ENCODE measurements at places on chromosomes 13 and 19.

GRCh38 chr13:97219226-97219625 is 2.9 kb upstream of the MBNL2 start:
- no peak for DNase-seq

- DNase-seq: no peak
These were observed 235.1 kb downstream of the NALCN start for GRCh38 chr13:101181076-101181685.

- DNase-seq: no peak
These were observed 54.9 kb upstream of the PCDH8 start for GRCh38 chr13:52903320-52903719.

GRCh38 chr13:66563076-66563475 is 667.1 kb downstream of the PCDH9 start:
- no peak for DNase-seq

- no peak for DNase-seq
These were observed 180.6 kb downstream of the KDM4B start for GRCh38 chr19:5149508-5149907.

GRCh38 chr19:33426621-33427361 is 53.3 kb downstream of the CEBPG start:
- DNase-seq: no peak

DNA sequence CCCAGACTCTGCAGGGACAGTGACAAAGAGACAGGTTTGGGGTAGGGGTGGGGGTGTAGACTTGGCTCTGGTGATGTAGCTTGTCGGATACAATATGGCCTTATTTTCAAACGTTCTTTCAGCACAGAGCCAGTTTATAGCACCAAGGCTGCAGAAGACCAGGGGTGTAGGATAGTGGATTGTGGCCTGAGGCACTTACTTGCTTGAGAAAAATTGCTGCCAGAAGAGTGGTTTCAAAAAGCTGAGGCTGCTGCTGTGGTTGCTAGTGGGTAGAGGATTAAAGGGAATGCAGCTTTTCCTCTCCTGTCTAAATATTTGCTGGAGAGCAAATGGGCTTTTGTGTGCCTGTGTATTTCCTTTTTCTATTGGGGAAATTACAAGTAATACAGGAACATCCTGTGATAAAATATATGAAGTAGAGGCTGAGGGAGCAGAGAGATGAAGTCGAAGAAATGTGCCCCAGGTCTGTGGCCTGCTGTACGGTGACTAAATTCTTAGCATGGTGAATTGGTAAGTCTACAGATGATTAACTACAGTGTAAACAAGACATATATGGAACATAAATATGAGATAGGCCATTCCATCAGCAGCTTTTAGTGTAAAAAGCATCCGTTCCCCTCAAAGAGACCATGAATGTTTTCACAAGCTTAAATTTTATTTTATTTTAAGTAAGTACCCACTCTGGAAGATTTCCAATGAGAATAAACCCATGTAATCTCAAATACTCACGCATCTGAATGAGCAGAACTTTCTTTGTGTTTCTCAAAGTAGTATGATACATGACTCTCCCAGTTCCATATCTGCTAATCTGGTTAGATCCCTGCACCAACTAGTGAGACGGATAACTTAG is 112.9 kb downstream of the LRCH1 start:
- DNase-seq: no peak

DNA sequence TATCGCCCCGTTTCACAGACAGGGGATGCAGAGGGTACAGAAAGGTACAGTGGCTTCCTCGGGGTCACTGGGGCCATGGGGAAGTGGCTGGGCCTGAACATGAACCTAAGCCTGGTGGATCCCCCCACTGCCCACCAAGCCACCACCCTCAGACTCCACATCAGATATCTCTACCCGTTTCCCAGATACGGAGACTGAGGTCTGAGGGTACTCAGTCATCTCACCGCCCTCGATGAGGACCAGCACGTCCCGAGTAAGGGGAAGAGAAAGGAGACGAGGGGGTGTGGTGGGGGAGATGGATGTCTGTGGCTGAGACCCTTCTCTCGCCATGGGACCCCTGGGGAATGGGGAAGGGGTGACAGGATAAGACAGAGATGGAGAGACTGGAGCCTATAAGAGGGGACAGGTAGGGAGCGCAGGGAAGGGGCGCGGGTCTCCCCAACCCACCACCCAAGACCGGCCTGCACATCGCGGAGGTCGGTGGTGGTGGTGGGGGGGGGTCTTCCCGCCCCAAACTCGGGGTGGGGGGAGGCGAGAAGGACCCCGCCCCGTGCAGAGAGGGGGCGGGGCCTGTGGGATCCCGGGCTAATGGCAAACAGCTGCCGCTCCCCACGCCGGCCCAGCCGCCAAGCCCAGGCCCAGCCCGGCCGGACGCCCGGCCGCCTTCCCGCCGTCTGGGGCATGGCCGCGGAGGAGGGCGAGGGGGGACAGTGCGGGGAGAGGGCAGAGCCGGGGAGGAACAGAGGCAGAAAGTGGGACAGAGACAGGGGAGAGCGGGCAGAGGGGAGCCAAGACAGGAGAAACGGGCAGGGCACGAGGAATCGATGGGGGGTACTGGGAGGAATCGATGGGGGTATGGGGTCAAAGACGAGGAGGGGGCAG is 698 bp downstream of the KANK2 start:
- DNase-seq: no peak

DNA sequence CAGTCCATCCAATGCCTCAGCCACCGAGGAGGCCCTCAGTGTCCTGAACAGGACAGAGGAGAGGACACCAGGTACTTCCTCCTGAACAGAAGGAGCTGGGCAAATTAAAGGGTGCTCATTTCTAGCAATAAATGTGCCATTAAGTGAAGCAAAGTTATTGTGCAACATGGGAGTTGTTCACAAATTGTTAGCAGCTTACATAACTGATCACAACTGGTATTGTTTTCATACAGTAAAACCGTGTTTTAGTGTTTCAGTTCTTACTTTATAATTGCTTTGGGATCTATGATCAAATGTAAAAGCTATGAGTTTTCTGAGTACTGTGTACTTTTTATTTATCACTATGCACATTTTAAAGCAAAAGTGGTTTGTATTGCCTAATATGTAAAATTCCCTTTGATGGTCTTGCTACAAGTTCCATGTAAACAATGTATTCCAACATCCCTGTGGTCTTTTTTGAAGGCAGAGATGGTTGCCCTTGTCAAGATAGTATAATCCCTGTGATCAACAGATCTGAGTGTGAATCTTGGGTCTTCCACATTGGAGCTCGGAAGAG is 263.1 kb downstream of the FGF14 start:
- no peak for DNase-seq

DNA sequence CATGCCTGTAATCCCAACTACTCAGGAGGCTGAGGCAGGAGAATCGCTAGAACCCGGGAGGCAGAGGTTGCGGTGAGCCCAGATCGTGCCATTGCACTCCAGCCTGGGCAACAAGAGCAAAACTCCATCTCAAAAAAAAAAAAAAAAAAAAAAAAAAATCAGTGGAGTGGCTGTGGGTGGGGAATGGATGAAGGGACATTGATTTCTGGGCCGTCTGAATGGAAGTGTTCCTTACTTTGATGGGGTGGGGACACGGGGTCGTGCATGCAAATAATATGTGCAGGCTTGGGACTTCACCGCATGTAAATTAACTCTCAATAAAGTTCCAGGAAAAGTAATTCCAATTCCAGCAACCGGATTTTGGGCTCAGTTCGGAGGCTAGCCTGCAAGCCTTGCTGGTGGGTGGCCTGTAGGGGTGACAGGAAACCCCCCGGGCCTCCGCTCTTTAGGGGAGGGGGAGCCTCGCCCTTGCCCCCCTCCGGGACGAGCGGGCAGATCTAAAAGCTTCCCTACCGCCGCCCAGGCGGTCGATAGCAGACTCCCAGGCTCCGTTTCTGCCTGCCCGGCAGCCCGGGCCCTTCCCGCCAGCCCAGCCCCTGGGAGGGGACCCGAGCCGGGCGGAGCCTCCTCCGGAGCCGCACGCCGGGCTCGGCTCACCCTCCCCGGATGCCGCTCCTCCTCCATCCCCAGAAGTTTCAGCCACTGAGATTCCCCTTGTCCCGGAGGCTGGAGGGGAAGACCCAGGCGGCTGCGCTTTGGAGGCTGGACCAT is 48.0 kb upstream of the ADGRE5 start:
- DNase-seq: no peak

- no peak for DNase-seq
These were observed 229.8 kb downstream of the LHFPL6 start for GRCh38 chr13:39373145-39373544.

DNA sequence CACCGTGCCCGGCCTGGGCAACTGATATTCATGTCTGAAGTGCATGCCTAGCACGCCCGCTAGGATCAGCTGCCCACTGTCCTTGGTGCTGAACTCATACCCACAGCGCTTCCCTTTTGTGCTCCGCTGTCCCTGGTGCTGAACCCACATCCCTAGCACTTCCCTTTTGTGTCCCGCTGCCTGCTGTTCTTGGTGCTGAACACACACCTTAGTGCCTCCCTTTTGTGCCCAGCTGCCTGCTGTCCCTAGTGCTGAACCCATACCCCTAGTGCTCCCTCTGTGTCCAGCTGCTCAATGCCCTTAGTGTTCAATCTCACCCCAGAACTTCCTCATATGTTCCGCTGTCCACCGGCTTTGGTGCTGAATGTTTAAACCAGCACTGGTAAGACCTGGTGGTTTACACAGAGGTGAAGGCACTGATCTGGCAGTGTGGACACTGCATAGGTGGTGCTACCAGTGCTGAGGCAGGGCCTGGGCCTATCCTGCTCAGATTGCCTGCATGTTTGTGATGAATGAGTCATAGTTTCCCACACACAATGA is 26.3 kb upstream of the SIGLEC11 start:
- DNase-seq: peak; percentile 79

DNA sequence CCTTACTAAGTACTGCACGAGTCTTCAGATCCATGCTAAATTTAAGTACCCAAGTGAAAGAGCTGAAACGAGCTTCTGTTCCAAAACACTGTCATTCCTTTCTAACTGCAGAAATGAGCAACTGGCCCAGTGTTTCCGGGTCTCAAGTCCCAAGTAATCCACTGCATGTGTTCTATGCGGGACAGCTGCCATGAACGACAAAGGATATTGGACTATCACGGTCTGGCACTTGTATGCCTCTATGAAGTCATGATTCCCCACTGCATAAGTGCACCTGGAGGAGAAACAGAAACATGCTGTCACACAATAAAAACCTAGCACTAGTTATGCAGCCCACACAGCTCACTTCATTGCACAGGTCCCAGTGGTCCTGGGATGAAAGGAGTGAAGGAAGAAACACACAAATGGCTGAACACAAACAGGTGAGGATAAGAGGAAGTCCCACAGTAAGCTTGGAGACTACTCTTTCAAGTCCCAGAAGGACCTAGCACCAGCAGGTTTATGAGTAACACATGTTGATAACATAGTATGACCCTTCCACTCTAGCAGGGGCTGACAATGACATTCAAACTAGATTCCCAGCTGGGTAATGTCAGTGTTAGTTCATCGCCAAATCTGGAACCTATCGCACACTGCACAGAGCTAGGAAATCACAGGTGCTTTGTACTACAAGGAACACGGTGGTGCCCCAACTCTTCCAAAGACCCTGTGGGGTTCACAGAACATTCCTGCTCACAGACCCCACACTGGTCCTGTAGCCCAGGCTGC is 11.3 kb downstream of the PCID2 start:
- no peak for DNase-seq

DNA sequence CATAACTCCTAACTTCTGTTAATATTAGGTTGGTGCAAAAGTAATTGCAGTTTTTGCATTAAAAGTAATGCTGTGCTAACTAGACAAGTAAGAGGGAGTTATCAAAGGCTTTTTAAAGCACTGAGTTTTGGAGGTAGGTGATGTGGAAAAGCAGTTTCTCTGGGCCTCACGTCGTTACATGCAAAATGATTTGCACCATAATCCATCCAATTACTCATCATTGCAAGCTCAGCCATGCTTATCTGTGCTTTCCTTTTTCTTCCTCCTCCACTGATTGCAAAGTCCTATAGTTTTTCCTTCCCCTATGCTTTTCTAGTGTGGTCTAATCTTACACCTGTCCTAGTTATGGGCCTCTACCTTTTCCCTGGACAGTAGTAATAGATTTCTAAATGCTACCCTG is 35.4 kb upstream of the INTS6 start:
- DNase-seq: no peak

GRCh38 chr19:29495091-29495490 is 30.7 kb upstream of the VSTM2B start:
- DNase-seq: no peak

DNA sequence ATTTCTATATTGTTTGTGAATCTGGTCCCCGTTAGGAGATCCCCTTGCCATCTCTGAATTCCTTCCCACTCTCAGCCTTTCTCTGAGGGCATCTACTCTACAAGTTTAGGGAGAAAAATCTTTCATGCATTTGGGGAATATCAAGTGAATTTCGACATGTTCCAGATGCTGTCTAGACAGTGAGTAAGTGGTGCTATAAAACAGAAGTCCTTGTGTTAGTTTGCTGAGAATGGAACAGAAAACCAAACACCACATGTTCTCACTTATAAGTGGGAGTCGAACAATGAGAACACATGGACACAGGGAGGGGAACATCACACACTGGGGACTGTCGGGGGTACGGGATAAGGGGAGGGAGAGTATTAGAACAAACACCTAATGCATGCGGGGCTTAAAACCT is 5.1 kb downstream of the OR7A10 start:
- no peak for DNase-seq

- DNase-seq: no peak
These were observed 1.3 kb downstream of the RHPN2 start for GRCh38 chr19:33063356-33063752.

DNA sequence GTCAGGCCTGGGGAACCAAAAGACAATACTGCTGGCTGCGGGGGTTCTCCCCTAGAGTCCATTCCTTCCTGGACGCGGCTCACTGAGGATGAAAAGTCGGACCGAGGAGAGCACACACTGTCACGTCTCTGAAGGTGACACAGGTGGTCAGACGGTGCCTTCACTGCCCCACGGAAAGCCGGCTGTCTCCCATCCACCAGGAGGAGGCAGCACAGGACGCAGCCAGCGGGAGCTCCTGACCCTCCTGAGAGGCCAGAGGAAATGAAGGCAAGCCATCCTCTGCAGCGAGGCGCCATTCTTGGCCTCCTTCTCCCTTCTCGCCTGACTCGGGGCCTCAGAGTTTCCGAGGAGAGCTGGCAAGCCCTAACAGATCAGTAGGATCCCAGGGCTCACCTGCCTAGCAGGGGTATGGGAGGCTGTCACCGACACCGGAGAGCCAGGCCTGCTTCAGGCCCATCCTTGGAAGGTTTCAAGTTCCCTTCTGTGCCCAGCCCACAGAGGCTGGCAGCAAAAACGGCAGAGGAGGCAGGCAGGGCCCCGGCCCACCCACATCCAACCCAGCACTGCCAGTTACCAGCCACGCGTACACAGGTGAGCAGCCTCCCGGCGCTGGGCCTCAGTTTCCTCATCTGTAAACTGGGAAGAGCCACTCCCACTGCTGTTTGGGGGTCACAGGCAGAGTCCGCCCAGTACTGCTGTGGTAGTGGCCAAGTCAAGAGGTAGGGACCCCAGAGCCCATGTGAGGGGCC is 4.5 kb downstream of the REXO1 start:
- no peak for DNase-seq
